Left renal cortex interstitium (tissue), 4 donors: ENCODE measurements at places on chromosomes 16 and 17. TPM values are rescaled to one million over a fixed set of nuclear protein-coding genes. Genes with fewer than 3 reads are reported as not detected.

RAMP2 gene
- polyA plus RNA-seq: 97.8 TPM

MAP1LC3B gene
- polyA plus RNA-seq: 72.7 TPM

DLX3 gene
- polyA plus RNA-seq: 1.0 TPM

MFAP4 gene
- polyA plus RNA-seq: 147 TPM

SECTM1 gene
- polyA plus RNA-seq: 1.2 TPM
